Fibroblast of upper back skin (primary cell): ENCODE measurements at places on chromosomes 7 and 10.

DNA sequence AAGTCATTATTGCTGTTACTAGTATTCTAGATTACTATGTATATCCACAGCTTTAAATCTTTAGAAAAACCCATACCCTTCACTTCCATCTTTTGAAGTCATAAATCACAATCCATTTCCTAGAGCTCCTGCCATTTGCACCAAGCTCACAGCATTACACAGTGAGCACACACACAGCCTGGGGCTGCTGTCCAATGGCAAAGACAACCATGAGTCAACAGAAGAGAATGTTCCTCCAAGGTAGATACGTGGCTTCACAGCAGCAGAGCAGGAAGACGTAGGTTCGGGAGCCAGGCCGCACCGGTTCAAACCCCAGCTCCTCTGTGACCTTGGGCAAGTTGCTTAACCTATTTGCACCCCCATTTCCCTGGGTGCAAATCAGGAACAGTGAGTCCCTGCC, 234.6 kb downstream of the DIP2C start:
- peak; percentile 95 for DNase-seq

GRCh38 chr7:50712252-50713122, 70.2 kb downstream of the GRB10 start:
- DNase-seq: peak; percentile 24

DNA sequence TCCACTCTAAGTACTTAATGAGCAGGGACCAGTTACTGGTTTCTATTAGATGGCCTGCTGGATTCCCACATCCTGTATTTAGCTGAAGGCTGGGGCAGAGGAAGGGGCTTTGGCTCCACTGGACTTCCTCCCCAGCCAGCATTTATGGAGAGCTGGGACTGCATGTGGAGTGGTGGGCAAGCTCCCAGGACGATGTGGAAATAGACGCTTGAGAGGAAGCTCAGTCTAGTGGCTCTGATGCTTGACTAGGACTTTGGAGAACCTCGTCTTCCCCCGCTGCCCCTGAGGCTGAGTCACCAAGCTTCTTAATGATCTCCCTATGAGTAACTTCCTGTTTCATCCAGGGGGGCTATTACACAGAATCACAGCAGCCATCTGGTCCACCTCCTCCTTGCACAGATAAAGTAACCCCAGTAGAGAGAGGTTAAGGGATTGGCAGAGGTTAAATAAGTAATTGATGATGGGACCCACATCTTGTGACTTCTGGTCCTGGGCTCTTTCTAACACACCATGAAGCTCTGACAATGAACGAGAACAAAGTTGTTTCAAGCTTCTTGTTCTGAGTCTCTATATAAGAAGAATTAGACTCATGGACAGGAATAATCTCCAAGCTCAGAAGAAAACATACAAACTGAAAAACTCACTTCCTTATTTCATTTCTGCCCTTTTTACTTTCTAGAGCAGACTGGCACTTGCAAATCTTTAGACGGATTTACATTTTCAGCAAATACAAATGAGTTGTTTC, 126.2 kb downstream of the PRPF18 start:
- DNase-seq: peak; percentile 99

GRCh38 chr7:107643407-107643806, 17.2 kb upstream of the SLC26A4 start:
- peak; percentile 78 for DNase-seq

- no peak for DNase-seq
These were observed 102.8 kb upstream of the EGFR start for GRCh38 chr7:54915870-54916598.

DNA sequence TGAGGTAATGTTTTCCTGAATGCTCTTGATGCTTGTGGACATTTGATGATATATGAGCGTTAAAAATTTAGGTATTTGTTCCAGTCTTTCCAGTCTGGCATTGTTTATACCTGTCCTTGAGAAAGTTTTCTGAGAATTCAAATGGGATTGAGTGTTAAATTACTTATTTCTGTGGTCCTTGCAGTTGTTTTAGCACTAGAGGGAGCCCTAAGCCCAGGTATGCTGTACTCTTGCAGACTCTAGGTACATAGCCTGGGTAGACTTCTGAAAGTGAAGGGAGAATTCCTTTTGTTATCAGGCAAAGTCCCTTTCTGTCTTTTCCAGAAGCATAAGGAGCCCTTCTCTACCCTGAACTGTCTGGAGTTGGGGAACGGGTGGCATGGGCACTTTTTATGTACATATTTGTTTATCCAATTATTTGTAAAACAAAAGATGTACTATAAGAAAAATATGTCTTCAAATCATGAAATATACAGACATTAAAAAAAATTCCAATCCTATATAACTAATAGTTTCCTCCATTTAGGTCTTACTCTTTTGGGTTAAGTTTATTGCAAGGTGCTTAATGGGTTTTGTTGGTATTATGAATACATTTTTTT, 262.1 kb downstream of the ATRNL1 start:
- peak; percentile 69 for DNase-seq

- DNase-seq: no peak
These were observed 4.2 kb downstream of the GLRX3 start for GRCh38 chr10:130140425-130140824.

DNA sequence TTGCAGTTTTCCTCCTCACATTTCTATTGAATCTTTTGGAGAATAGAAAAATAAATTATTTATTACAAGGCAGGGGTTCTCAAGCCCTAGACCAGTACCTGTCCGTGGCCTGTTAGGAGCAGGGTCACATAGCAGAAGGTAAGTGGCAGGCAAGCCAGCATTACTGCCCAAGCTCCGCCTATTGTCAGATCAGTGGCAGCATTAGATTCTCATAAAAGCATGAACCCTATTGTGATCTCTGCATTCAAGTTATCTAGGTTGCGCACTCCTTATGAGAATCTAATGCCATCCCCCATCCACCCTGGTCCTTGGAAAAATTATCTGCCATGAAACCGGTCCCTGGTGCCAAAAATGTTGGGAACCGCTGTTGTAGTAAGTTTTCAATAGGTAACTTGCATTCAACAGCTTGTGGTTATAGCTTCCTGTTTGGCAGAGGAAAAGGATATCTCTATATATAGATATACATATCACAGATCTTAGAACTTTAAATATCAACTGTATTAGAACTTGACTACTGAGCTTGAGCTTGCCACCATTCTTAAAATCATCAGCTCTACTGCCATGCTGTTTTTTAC, 165.1 kb downstream of the AHR start:
- no peak for DNase-seq

- peak; percentile 40 for DNase-seq
These were observed 76.9 kb downstream of the UBE2H start for GRCh38 chr7:129875745-129876411.

GRCh38 chr10:42428534-42428933, 209.8 kb downstream of the ZNF33B start:
- DNase-seq: no peak

- no peak for DNase-seq
These were observed 35.8 kb upstream of the COBL start for GRCh38 chr7:51352174-51353100.

DNA sequence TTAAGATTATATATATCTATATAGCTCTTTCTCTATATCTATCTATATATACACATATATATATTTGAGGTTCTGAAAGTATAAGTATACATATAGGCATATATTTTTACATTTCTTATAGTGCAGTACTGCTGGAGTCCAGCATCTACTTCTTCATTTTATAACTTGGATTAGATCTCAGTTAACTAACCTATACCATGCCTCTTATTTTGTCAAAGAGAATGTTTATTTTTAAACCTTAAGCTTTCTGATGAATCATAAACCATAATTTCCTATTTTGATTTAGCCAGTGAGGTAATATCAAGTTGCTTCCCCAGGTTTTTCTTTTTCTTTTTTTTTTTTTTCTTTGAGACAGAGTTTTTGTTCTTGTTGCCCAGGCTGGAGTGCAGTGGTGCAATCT, 8.1 kb downstream of the ZNF32 start:
- no peak for DNase-seq

GRCh38 chr10:26326851-26327250, 110.3 kb downstream of the GAD2 start:
- DNase-seq: no peak

- DNase-seq: peak; percentile 18
These were observed 68.7 kb downstream of the VWA2 start for GRCh38 chr10:114307731-114308130.

- no peak for DNase-seq
These were observed 38.0 kb downstream of the R3HCC1L start for GRCh38 chr10:98172495-98172894.

GRCh38 chr7:31979690-31980330, 90.4 kb downstream of the PDE1C start:
- no peak for DNase-seq

- DNase-seq: no peak
These were observed 353.8 kb downstream of the GPR37 start for GRCh38 chr7:124411796-124412195.

- no peak for DNase-seq
These were observed 433.9 kb upstream of the ZMIZ1 start for GRCh38 chr10:78634835-78635234.

DNA sequence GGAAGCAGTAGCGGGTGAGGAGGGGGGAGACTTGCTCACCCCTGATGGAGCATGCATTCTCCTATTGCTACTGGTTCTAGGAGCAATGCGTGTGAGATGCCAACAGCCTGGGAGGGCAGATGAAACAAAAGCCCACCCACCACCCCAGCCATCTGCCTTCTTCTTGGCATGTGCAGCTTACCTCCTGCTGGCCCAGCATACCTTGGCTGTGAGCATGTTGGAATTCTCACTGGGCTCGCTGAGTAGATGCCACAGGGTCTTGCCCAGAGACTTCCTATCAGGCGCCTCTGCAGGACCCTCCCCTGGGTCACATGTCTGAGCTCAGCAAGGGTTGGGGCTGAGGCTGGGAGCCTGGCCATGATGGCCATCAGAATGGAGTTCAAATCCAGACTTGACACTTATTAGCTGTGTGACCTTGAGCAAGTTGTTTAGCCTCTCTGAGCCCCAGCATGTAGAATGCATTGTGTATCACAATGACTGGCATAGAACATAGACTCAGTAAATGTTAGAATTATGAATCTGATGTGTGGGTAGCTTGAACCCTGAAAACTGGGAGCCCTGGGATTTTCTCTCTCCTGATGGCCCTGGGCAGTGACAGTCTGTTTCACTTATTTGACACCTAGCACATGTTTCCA, 38.2 kb downstream of the CDH23 start:
- no peak for DNase-seq

- DNase-seq: no peak
These were observed 173.4 kb upstream of the BMPER start for GRCh38 chr7:33731912-33732311.

GRCh38 chr10:85614566-85614965, 752.0 kb downstream of the GRID1 start:
- DNase-seq: no peak

DNA sequence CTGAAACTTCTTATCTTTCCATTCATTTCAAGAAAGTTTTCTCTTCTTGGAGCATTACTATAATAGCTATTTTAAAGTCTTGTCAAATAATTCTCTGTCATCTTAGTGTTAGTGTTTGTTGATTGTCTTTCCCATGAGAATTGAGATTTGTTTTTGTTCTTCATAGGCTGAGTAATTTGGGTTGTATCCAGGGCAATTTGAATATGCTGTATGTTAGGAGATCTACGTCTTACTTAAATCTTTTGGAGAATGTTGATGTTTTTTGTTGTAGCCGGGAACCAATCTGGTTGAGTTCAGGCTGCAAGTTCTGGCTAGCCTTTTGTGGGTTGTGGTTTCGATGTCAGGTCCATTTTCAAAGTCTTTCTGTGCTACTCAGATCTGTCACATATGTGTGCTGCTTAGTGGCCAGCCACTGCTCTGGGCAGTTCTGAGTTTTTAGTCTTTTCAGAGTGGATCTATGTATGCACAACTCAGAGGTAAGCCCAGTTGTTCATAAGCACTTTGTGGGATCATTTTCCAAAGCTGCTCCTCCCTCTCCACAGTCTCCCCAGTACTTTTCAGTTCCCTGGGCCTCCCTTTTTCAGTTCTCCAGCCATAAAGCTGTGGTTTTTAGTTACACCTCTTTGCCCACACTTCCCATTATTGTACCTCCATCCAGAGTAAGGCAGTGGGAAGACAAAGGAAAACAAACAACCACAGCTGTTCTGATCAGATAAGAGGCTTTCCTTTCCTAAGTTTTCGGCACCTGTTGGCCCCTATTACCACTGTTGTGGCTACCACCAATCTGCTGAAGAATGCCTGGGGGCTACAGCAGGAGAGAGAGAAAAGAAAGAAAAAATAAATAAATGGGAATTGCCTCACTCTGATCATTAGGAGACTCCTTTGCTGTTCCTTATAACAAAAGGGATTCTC, 4.7 kb upstream of the CCNJ start:
- no peak for DNase-seq

DNA sequence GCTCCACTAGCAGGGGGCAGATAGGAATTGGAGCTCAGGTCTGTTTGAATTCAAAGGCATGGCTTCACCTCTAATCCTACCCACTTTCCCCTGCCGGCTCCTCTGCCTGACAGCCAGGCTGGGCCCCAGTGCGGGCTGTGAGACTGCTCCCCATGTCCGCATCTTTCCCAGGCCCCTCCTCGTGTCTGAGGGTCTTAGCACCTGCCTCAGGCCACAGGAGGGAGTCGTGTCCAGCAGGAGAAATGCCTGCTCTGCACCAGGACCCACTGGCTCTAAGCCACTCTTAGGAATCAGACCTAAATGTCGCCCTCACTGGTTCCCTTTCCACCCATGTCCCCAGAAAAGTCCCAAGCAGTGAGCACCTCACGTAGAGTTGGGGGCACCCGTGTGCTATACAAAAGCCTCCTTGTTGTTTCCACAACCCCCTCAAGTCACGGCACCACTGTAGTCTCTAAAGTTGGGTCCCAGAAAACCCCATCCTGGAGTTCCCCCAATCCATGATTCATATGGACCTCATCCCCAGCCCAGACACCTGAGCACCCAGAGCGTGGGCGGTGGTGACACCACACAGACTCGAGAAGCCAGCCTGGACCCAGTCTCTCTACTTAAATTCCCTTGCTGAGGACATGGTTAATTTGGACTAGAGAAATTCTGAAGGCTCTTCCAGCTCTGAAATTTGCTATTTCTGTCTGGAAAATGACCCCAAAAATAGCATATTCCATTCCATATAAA, 466.4 kb upstream of the ZMIZ1 start:
- no peak for DNase-seq

- no peak for DNase-seq
These were observed 751.1 kb downstream of the GRM8 start for GRCh38 chr7:126501617-126502016.

- DNase-seq: no peak
These were observed 5.6 kb upstream of the MEST start for GRCh38 chr7:130486114-130486953.

DNA sequence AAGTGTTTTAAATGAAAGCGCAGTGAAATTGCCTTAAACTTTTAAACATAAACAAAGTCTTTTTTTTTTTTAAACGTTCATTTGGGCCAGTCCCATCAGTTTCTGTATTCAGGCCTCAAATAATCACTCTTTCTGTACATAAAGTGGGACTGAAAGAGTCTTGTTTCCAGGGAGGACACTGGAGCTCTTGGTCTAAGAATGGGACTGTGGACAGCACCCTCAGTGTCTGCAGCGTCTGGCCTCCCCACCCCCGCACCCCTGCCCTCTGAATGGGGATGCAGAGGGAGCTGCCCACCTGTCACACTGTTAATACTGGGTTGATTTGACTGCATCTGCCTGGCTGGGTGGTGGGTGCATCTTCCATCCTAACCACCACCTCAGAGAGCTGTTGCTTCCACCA, 5.2 kb downstream of the ZNF365 start:
- DNase-seq: no peak
